Spinal cord (tissue), 10 donors: ENCODE measurements at places on chromosomes 13 and 19. TPM values are rescaled to one million over a fixed set of nuclear protein-coding genes. Genes with fewer than 3 reads are reported as not detected.

DNA sequence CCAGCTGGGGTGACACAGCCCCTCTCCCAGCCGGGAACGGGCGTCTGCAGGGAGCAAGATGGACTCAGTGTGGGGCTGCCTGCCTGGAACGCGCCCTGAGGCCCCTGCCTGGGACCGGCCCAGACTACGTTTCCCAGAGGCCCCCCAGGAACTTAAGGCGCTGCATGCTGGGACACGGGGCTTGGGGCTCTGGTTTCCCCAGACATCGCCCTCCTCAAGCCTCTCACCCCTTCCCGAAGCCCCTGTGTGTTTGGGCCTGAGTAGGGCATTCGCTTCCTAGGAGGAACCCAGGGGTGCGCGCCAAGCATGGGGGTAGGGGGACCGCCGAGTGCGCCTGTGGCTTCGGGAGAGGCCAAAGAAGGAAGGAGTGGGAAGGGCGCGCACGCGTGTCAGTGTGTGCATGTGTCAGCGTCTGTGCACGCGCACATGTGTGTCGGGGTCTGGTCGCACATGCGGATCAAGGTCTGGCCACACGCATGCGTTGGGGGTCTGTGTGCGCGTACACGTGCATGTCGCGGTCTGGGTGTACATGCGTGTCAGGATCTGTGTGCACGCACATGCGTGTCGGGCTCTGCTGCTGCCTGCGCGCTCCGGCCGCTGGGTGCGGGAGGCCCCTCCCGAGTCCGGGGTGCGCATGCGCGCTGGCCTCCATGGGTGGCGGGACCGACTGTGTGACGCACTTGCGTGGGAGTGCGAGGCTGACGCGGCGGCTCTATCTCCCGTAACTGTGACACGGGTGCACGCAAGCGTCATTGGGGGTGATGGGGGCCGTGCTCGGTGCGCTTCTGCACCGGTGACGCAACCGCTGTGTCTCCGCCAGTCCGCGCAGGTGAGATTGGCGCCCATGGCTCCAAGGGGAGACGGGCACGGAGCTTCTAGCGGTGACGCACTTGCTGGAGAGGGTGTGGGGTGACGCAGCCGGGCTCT is 16.2 kb downstream of the ZNF331 start:
- no peaks in the 10 kb centered on the region for H3K27me3 ChIP-seq
- H3K27ac ChIP-seq = peak overlapping the region; percentile 79
- H3K36me3 ChIP-seq = peaks cover 30% of the 10 kb centered on the region
- peak overlapping the region; percentile 63 for H3K4me3 ChIP-seq
- DNase-seq = peak; percentile 95

DNA sequence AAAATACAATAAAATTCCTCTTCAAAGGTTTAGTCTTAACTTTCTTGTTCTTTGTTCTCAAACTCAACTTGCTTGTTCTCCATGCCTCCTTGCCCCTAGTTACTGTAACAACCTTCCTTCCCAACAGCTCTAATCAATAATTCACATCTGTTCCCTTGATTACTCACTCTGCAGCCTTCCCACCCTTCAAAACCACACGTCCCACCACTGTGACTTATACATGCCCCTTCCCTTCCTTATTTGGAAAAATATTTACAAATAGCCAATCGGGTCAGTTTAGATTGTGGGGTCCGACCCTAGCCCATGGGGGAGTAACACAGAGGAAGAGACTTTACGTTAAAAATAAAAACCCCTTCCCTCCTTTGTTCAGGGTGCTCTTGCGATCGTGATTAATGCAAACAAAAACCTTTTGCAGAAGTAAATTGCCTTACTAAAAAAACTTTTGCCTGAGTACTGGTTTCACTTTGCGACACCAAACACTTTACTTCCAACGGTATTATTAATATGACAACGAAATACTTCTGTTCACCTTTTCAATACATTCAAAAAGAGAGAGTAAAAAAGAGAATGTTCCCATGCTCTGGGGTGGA is 512 bp upstream of the ZNF93 start:
- H3K36me3 ChIP-seq = no peaks in the 10 kb centered on the region
- no peaks in the 10 kb centered on the region for H3K27me3 ChIP-seq
- peak overlapping the region; percentile 79 for H3K4me3 ChIP-seq
- peaks cover 16% of the 10 kb centered on the region for H3K4me1 ChIP-seq
- DNase-seq = no peak

DNA sequence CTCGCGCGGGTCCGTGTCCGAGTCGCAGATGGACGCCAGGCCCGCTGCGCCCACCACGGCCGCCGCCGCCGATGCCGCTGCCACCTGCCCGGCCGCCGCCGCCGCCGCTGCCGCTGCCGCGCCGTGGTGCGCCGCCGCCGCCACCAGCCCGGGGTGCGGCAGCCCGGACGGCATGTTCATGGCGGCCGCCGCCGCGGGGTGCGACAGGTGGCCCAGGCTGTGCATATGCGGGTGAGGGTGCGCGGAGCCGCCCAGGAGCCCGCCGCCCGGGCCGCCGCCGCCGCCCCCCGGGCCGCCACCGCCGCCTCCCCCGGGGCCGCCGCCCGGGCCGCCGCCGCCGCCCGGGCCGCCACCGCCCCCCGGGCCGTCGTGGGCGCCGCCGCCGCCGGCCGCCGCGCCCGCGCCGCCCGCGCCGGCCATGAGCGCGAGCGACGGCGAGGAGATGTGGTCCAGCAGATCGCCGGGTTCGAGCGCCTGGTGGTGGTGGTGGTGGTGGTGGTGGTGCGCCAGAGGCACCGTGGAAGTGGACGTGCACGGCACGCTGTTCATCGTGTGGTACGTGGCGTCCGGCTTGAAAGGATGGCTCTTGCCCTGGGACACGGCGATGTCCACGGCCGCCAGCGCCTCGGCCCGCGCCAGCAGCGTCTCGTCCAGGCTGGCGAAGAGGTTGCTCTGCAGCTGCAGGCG is 1.3 kb downstream of the POU4F1 start:
- peaks cover 26% of the 10 kb centered on the region for H3K4me1 ChIP-seq
- DNase-seq = no peak
- H3K36me3 ChIP-seq = no peaks in the 10 kb centered on the region
- H3K4me3 ChIP-seq = peak overlapping the region; percentile 9
- H3K27ac ChIP-seq = no peak overlapping the region
- H3K27me3 ChIP-seq = peaks cover 96% of the 10 kb centered on the region

GRCh38 chr19:49440439-49441209 is 703 bp downstream of the SLC17A7 start:
- no peak overlapping the region for H3K4me3 ChIP-seq
- H3K27ac ChIP-seq = no peak overlapping the region
- H3K27me3 ChIP-seq = peaks cover 73% of the 10 kb centered on the region
- DNase-seq = no peak
- H3K36me3 ChIP-seq = peaks cover 3% of the 10 kb centered on the region

DNA sequence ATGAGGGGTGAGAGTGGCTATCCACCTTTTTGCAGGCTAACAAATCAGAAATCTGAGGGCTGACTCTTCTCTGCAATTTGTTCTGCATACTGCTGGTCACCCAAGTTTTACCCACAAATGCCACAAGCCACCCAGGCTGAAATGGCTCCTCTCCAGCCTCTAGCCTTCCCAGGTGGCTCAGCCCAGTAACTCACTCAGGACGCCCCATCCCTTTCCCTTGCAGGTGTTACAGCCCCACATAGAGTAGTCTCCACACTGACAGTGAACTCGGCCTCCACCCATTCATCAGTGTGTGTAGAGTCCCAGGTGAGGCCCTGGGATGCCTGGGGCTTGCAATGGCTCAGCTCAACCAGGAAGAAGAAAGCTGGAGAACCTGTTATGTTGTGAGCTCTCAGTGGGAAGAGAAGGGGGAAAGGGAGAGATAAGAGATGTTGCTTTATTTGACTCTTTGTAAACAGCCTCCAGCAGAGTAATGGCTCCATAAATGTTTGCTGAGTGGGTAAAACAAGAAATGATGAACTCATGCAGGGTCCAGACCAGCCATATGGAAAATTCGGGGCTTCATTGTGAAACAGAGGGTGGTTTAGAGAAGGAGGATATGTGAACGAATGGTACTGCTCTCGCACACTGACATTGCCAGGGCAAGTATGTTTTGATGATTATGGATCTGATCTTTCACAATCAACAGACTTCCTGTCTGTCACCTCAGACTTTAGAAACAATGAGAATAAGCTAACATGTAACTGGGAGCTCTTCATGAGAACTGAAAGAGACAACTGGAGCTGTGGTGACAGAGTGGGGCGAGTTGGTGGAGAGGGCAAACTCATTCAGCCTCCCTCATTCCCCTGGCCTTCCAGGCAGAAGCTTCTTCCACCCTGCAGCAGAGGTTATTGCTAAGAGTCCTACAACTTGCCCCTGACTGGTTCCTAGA is 74.2 kb upstream of the RFC3 start:
- no peak overlapping the region for H3K27ac ChIP-seq
- H3K4me1 ChIP-seq = peaks cover under 1% of the 10 kb centered on the region
- H3K27me3 ChIP-seq = no peaks in the 10 kb centered on the region
- no peaks in the 10 kb centered on the region for H3K36me3 ChIP-seq
- DNase-seq = no peak
- H3K4me3 ChIP-seq = no peak overlapping the region

DNA sequence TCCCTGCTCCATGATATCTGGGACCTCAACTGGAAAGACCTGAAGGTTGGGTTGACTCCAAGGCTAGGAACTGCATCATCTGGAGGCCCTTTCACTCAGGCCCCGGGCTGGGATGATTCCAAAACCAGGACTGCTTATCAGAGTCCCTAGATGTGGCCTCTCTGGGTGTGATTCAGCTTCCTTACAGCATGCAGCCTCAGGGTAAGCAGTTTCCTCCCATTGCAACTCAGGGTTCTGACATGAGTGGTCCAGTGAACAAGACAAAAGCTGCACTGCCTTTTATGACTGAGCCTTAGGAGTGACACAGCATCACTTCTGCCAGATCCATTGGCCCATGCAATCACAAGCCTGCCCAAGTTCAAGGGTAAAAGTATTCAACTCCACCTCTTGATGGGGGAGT is 502.8 kb downstream of the COG6 start:
- DNase-seq = no peak
- no peaks in the 10 kb centered on the region for H3K4me1 ChIP-seq

DNA sequence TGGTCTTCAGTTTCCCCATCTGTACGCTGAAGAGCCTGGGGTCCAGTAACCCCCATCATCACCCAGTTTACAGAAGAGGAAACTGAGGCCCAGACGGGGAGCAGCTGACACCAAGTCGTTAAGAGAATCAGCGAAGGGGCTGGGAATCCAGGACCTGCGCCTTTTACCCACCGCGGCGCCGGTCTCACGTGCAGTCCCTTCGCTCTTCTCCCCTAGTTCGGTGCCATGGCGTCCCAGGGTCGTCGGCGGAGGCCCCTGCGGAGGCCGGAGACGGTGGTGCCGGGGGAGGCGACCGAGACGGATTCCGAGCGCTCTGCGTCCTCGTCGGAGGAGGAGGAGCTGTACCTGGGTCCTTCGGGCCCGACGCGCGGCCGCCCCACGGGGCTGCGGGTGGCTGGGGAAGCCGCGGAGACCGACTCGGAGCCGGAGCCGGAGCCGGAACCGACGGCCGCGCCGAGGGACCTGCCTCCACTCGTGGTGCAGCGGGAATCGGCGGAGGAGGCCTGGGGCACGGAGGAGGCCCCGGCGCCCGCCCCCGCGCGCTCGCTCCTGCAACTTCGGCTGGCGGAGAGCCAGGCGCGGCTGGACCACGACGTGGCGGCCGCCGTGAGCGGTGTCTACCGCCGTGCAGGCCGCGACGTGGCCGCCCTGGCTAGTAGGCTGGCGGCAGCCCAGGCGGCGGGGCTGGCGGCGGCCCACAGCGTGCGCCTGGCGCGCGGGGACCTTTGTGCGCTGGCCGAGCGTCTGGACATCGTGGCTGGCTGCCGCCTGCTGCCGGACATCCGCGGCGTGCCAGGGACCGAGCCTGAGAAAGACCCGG is 698 bp downstream of the BLOC1S3 start:
- peaks cover 25% of the 10 kb centered on the region for H3K4me1 ChIP-seq
- H3K27ac ChIP-seq = peak overlapping the region; percentile 92
- DNase-seq = peak; percentile 33
- peak overlapping the region; percentile 87 for H3K4me3 ChIP-seq

DNA sequence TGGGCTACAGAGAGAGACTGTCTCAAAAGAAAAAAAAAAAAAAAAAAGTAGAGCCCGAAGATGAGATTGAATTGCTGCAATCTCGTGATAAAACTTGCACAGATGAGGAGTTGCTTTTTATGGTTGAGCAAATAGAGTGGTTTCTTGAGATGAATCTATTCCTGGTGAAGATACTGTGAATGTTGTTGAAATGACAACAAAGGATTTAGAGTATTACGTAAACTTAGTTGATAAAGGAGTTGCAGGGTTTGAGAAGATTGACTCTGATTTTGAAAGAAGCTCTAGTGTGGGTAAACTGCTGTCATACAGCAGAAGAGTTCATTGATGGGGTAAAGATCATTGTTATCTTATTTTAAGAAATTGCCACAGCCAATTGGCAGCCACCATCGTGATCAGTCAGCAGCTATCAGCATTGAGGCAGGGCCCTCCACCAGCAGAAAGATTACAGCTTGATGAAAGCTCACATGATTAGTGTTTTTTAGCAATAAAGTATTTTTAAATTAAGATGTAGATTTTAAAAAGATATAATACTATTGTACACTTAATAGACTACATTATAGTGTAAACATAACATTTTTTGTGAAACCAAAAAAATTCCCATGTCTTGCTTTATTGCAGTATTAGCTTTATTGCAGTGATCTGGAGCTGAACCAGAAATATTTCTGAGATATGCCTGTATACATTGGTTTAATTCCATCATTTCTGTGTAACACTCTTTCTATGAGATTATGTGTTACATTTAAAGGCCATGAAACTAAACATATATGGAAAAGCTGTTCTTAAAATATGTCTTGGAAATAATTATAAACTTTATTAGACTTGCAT is 43.1 kb downstream of the ZMYM2 start:
- DNase-seq = no peak
- H3K4me3 ChIP-seq = no peak overlapping the region
- peaks cover 11% of the 10 kb centered on the region for H3K36me3 ChIP-seq

DNA sequence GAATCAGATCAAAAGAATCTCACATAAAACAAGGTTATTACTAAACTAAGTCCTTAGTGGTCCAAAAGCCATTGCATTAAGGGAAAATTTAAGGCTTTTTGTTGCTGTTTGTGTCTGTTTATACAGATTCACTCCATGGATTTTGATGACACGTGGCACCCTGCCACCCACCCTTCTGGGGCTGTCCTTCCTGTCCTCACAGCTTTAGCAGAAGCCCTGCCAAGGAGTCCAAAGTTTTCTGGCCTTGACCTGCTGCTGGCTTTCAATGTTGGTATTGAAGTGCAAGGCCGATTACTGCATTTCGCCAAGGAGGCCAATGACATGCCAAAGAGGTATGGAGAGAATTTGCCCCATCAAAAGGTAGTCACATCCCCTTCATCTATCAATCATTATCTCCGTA is 6.9 kb downstream of the ACOD1 start:
- no peak overlapping the region for H3K27ac ChIP-seq
- no peaks in the 10 kb centered on the region for H3K36me3 ChIP-seq
- H3K4me3 ChIP-seq = no peak overlapping the region
- H3K27me3 ChIP-seq = no peaks in the 10 kb centered on the region
- peaks cover 4% of the 10 kb centered on the region for H3K4me1 ChIP-seq
- no peak for DNase-seq

GRCh38 chr13:92303428-92303827 is 905.0 kb downstream of the GPC5 start:
- H3K27ac ChIP-seq = no peak overlapping the region
- H3K4me3 ChIP-seq = no peak overlapping the region
- H3K36me3 ChIP-seq = no peaks in the 10 kb centered on the region
- no peaks in the 10 kb centered on the region for H3K27me3 ChIP-seq
- no peaks in the 10 kb centered on the region for H3K4me1 ChIP-seq

Gene ICAM4
- not detected for polyA plus RNA-seq

Gene SUGP2
- polyA plus RNA-seq = 176 TPM

Gene GPI
- polyA plus RNA-seq = 262 TPM

Gene WTIP
- 27.9 TPM for polyA plus RNA-seq

Gene FXYD1
- polyA plus RNA-seq = 37.9 TPM

Gene TEKTIP1
- 13.0 TPM for polyA plus RNA-seq
